ENCODE measurements at places on chromosomes 2 and 18.

DNA sequence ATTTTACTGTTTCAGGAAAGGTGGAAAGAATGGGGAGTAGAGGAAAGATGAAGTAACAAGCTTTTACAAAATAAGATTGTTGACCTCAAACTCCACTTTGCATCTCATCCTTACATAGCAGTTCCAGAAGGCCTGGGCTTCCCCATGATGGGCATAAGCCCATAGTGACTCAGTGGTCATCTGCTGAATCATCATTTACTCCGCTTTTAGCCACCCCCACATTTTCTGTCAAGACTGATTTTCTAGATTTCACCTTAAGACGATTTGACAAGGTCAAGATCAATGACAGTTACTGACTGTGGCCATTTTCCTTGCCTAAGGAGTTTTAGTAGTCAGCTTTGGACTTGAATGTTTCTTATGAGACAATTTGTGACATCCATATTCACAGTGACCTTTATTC is 49.4 kb downstream of the PLEKHM3 start:
- DNase-seq, result no peak

- no peak for DNase-seq
Measured at GRCh38 chr2:26017464-26018183, 16.3 kb upstream of the RAB10 start.

GRCh38 chr2:229375251-229375650 is 104.2 kb upstream of the PID1 start:
- no peak for DNase-seq

- no peak for DNase-seq
Measured at GRCh38 chr2:83757329-83757728, 701.8 kb downstream of the SUCLG1 start.

DNA sequence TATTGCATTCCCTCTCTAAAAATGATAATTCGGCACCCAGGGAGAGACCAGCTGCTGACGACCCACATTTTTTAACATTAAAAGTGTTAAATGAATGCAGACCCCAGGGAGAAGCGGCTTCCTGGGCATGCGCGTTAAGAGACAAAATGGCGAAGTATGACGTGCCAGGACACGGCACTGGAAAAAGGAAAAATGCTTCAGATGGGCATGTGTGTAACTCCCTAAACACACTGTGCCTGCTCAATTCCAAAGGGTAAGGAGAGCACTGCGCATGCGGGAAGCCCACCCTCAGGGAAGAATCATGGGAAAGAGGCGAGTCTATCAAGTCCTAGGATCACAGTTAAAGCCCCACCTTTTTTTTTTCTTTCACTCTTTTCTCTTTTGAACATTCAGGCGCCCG is 58.1 kb downstream of the CYP26B1 start:
- DNase-seq, result no peak

- no peak for DNase-seq
Measured at GRCh38 chr18:59021500-59021899, 118.2 kb upstream of the SEC11C start.
